ENCODE measurements at places on chromosomes 1 and 21.

DNA sequence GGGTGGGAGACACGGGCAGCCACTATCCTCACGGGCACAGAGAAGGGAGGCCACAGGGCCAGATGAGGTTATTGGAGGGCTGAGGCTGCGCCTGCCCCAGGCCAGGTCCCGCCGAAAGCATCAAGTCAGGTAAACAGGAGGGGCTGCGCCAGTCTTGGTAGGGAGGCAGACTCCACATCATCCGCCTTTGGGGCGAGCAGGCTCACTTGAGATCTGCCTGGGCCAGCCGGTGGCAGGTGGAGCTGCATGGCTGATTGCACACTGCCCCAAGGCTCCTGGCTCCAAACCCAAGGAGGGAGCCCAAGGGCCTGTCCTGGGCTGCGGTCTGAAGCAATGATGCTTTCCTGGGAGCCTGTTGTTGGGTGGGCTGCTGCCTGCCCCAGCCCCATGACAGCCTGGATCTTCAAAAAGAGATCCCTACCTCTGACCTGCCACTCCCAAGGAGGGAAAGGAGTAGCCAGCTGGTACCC lies 4.6 kb downstream of the SMIM1 start:
- H3K4me1 ChIP-seq, result peaks cover 12% of the 10 kb centered on the region
- H3K27me3 ChIP-seq, result no peaks in the 10 kb centered on the region
- H3K27ac ChIP-seq, result no peak overlapping the region
- H3K36me3 ChIP-seq, result no peaks in the 10 kb centered on the region
- DNase-seq, result no peak

DNA sequence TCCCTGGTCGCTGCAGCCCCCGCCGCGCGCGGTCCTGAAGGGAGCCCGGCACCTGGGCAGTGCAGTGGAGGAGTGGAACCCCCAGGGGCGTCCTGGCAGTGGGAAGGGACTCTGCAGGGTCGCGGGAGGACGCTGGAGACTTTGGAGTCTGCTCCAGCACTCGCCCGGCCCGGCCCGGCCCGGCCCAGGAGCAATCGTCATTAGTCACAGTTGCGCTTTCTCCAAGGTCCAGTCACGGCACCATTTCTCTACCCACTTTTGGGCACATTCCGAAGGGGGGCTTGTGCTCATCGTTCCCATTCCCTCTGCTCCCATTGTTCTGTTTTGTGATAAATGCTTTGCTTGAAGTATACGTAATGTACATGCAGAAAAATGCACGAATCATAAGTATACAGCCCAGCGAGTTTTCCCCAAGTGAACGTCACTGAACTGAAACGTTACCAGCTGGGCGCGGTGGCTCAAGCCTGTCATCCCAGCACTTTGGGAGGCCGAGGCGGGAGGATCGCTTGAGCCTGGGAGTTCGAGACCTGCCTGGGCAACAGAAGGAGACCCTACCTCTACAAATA lies 999 bp downstream of the THAP3 start:
- peak overlapping the region; percentile 89 for H3K4me3 ChIP-seq
- H3K4me1 ChIP-seq, result peaks cover 20% of the 10 kb centered on the region
- DNase-seq, result no peak

DNA sequence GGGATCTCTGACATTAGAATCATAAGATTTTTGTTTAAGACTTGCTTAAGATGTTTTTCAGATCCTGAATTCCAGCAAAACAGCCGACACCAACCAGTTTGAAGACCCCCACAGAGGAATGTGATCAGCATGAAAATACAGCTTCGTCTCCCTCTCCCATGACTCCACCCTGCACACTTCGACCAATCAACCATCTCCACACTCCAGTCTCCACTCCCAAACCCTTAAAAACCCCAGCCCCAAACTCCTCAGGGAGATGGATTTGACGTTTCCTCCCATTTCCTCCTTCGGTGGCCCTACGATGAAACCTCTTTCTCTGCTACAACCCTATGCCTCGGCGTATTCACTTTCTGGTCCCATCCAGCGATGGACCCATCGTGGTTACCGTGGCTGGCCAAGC lies 30.1 kb upstream of the KIF26B start:
- no peaks in the 10 kb centered on the region for H3K4me1 ChIP-seq
- H3K27ac ChIP-seq, result no peak overlapping the region
- H3K4me3 ChIP-seq, result no peak overlapping the region
- no peaks in the 10 kb centered on the region for H3K27me3 ChIP-seq
- no peaks in the 10 kb centered on the region for H3K36me3 ChIP-seq
- DNase-seq, result no peak

GRCh38 chr1:41813226-41813625 lies 105.5 kb downstream of the HIVEP3 start:
- H3K27ac ChIP-seq, result no peak overlapping the region
- H3K36me3 ChIP-seq, result no peaks in the 10 kb centered on the region

DNA sequence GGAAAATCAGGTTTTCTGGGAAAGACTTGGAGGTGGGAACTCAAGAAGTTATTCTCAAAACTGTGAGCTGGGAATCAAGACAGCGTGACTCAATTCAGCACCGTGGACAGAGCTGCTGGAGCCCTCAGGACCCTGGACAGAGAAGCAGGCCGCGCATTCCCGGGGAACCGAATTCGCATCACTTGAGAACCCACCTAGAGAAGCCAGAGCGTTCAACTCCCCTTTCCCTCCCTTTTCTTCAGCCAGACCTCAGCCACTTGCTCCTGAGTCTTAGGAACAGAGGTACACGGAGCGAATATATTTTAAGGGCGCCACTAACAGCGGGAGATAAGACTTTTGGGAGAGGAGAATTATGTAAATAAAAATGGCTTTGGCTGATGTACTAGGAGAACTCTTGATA lies 2.0 kb upstream of the LIN28A start:
- peak; percentile 46 for DNase-seq
- H3K27ac ChIP-seq, result no peak overlapping the region
- no peaks in the 10 kb centered on the region for H3K4me1 ChIP-seq
- no peaks in the 10 kb centered on the region for H3K36me3 ChIP-seq

DNA sequence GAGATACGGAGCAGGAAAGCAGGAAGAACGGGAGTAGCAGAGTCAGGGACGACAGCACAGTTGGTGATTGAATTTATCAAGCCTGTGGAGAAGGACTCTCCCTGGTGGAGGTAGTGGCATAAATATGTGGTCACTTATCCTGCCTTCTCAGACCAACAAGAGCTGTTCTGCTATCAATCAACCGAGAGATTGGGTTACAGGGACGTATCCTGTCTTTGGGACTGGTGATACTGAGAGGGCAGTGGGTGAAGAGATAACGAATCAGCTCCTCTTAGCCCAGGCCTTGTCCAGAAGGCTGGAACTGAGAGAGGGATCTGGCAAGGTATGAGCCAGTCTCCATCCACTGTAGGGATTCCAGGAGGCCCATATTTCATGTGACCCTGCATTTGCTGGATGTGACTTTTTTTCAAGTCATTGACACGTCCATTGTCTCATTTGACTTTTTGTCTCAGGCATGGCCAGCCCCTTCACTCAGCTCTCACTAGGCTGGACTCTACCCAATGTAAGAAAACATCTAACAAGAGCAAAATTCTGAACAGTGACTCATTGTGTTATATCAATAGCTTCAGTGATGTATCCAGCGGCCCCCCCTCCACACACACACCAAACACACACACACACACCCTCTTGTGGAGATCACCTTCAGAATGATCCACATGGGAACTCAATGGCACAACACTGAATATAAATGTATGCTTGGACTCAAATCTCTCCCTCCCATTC lies 11.3 kb downstream of the C1orf116 start:
- H3K4me1 ChIP-seq, result peaks cover 4% of the 10 kb centered on the region
- H3K27ac ChIP-seq, result no peak overlapping the region
- no peaks in the 10 kb centered on the region for H3K36me3 ChIP-seq
- DNase-seq, result no peak
- H3K4me3 ChIP-seq, result no peak overlapping the region

DNA sequence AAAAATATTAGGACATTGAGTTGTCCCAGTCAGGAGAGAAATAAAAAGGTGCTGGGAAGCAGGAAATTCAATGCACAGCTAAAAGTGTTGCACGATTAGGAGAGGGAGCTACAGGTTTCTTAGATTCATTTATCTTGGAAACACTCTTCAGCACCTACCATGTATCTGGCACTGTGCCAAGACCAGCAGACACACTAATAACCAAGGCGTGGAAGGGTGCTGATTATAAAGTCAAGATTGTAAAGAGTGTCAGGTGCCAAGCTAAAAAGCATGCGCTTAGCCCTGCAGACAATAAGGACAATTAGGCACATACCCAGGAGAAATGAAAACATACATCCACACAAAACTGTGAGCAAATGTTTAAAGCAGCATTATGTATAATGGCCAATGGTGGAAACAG lies 129.9 kb downstream of the DSCAM start:
- H3K27ac ChIP-seq, result no peak overlapping the region
- DNase-seq, result no peak
- no peak overlapping the region for H3K4me3 ChIP-seq

DNA sequence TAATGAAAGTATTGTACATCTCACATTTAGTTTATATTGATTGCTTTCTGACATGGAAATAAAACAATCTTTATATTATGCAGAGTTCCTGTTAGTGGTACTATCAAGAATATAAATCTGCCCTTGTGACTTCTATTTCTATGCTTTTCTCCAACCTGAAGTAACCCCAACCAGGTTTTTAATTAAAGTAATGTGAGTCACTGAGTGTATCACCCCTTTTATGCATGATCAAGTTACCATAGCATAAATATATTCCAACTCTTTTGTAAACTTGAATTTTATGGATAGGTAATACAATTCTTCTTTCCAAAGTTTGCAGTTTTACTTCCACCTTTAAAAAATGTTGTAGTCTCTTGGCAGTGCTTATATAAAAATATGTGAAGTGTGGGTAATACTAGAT lies 532.3 kb downstream of the USP25 start:
- no peaks in the 10 kb centered on the region for H3K4me1 ChIP-seq
- no peaks in the 10 kb centered on the region for H3K27me3 ChIP-seq
- H3K36me3 ChIP-seq, result no peaks in the 10 kb centered on the region
- H3K4me3 ChIP-seq, result no peak overlapping the region
- no peak overlapping the region for H3K27ac ChIP-seq

GRCh38 chr1:222653178-222653827 lies 35.4 kb downstream of the MIA3 start:
- H3K27me3 ChIP-seq, result no peaks in the 10 kb centered on the region
- no peaks in the 10 kb centered on the region for H3K36me3 ChIP-seq
- H3K4me1 ChIP-seq, result peaks cover 5% of the 10 kb centered on the region

Data from Peyer's patch (tissue), 4 donors.